ENCODE measurements at places on chromosomes 13 and 19.

GRCh38 chr13:113560645-113561416 is 23.7 kb upstream of the TFDP1 start:
- DNase-seq, result no peak

DNA sequence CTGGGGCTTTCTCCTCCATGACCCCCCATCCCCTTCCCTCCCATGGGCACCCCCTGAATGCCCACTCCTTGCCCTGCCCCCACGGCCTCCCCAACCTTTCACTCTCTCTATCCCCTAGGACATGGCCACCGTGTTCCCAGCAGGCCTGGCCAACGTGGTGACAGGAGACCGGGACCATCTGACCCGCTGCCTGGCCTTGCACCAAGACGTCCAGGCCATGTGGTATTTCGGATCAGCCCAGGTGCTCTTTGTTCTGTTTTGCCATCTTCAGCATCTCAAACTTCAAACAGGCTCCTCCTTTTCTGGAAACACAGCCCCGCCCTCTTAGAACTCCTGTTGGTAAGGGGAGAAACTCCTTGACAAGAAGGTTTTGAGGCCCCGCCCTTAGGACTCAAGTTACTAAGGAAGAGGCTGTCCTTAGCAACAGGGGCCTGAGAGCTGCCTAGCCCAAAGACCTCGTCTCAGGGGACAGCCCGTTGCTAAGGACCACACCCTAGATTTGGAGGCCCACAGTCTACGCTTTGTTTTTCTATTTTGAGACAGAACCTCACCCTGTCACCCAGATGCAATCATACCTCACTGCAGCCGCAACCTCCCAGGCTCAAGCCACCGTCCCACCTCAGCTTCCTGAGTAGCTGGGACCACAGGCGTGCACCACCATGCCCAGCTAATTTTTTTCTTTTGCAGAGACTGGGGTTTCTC is 5.1 kb upstream of the FLT3LG start:
- DNase-seq, result no peak

- no peak for DNase-seq
Observed at GRCh38 chr13:52061587-52061986, 37.1 kb downstream of the UTP14C start.

GRCh38 chr19:43437712-43438111 is 23.0 kb downstream of the TEX101 start:
- DNase-seq, result no peak

DNA sequence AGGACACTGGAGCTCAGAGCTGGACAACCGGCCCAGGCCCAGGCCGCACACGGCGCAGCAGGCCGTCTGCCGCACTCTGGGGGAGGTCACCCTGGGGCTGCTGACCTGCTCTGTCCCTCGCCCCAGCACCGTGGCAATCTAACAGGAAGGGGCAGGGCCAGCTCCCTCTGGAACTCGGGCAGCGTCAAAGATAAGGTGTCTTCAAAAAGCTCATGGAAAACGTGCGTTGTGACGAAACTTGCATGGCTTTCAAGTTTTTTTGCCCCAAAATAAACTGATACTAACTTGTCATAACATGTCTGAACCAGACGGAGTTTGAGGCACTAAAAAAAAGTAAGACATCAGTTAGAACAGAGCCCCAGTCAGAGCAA is 12.2 kb upstream of the ATP8B3 start:
- DNase-seq, result no peak
